Caco-2 (cell line): ENCODE measurements at places on chromosomes 7 and 10. TPM values are rescaled to one million over a fixed set of nuclear protein-coding genes. Genes with fewer than 3 reads are reported as not detected.

DNA sequence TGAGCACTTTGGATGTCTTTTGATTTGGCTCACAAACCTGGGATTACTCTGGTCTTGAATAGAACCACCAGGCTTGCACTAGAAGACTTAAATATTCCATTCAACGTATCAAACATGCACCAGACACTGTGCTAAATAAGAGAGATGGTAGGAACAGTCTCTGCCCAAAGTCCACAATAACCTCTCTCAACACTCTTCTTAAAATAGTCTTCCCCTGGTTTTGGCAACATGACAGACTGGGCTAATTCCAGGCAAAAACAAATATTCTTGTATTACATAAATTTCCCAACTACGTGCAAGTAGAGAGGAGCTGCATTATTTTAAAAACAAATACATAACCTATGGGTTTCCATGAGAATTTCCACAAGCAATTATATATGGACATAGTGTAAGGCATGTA lies 64.8 kb upstream of the PAPSS2 start:
- H3K4me1 ChIP-seq, result peaks cover 3% of the 10 kb centered on the region; the same call in 1 of the 2 replicates
- no peak for DNase-seq

- DNase-seq, result no peak
- H3K4me3 ChIP-seq, result no peak overlapping the region
- H3K27me3 ChIP-seq, result no peaks in the 10 kb centered on the region
- H3K4me1 ChIP-seq, result 0 out of 2 replicates have a peak, but pooled peaks cover 4% of the 10 kb centered on the region
These were observed 295.4 kb downstream of the PRPF18 start for GRCh38 chr10:13882119-13882711.

DNA sequence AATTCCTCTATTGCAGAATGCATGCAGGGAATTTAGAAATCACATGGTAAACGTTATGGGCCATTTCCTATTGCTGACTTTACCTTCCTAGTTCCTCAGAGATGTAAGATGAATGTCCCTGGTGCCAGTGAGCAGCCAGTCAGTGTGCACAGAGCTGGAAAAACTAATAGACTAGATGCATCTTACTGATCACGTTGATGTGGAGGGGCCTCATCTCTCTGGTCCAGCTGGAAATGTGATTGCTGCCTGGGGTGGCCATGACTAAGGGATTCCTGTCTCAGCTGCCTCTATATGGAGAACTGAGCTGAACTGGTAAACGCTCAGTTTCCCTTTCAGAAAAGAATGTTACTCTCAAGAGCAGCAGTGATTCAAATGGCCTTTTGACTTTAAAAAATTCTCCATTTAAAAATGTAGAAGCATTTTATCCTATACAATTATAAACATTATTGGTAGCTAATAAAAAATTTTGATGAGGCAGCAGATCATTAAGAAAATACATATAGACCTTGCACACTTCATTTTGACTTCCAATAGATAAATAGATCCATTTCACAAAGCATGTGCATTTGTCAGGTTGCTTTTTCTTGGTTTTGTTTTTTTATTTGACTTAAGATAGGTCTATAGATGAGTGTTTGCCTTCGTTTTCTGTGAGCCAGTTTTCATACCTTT lies 80.5 kb upstream of the INSYN2A start:
- DNase-seq, result no peak
- H3K36me3 ChIP-seq, result no peaks in the 10 kb centered on the region
- H3K27me3 ChIP-seq, result no peaks in the 10 kb centered on the region
- H3K4me3 ChIP-seq, result no peak overlapping the region
- no peaks in the 10 kb centered on the region for H3K4me1 ChIP-seq
- H3K27ac ChIP-seq, result no peak overlapping the region

- no peak overlapping the region for H3K27ac ChIP-seq
- H3K27me3 ChIP-seq, result no peaks in the 10 kb centered on the region
- no peak overlapping the region for H3K4me3 ChIP-seq
- no peaks in the 10 kb centered on the region; the same call in 1 of the 2 replicates for H3K4me1 ChIP-seq
- H3K36me3 ChIP-seq, result no peaks in the 10 kb centered on the region
- DNase-seq, result no peak
These were observed 139.5 kb downstream of the PFKFB3 start for GRCh38 chr10:6342096-6342685.

DNA sequence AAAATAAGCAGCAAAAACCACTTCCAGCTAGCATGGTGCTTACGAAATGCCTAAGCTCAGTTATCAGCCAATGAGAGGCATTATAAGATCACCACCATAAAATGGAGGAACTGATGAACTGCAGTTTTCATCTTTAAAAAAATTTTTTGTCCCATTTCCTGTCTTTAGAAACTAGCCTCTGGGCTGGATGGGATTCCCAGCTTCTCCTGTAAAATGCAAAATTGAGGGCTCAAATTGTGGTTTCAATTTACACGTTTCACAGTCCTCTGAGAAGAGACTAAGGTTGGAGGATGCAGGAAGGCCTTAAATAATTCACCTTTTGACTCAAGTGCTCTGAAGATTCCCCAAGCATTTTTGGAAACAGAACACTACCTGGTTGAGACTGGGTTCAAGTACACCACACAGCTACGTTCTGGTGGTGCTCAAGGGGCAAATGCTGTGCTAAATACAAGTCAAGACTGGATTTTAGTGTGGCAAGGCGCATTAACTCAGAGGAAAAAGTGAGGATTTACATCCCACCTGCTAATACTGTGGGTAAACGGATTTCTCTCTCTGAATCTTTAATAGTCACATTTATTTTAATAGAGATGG lies 951 bp downstream of the ZNF25 start:
- no peaks in the 10 kb centered on the region for H3K4me1 ChIP-seq
- H3K27me3 ChIP-seq, result no peaks in the 10 kb centered on the region
- peak overlapping the region; percentile 89 for H3K4me3 ChIP-seq
- DNase-seq, result peak; percentile 6
- H3K27ac ChIP-seq, result peak overlapping the region; percentile 94

DNA sequence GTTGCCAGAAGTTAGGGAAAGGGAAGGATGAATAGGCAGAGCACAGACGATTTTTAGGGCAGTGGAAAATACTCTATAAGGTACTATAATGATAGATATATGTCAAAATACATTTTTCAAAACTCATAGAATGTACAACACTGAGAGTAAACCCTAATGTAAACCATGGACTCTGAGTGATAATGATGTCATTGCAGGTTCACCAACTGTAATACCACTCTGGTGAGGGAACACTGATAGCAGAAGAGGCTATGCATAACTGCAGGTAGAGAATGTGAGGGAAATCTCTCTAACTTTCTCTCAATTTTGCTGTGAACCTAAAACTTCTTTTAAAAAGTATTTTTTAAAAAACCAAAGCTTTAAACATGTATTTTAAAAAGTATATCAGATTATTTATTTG lies 22.1 kb downstream of the POT1 start:
- no peak for DNase-seq
- H3K27ac ChIP-seq, result no peak overlapping the region
- no peaks in the 10 kb centered on the region for H3K27me3 ChIP-seq
- no peaks in the 10 kb centered on the region; the same call in 1 of the 2 replicates for H3K4me1 ChIP-seq
- H3K36me3 ChIP-seq, result no peaks in the 10 kb centered on the region

GRCh38 chr7:40882071-40882658 lies 747.4 kb downstream of the SUGCT start:
- H3K4me3 ChIP-seq, result no peak overlapping the region
- no peak overlapping the region for H3K27ac ChIP-seq
- no peaks in the 10 kb centered on the region for H3K4me1 ChIP-seq
- no peaks in the 10 kb centered on the region for H3K36me3 ChIP-seq
- H3K27me3 ChIP-seq, result no peaks in the 10 kb centered on the region
- DNase-seq, result no peak

Gene CASTOR2
- 43.4 and 45.6 TPM in 2 replicates for total RNA-seq

Gene NOD1
- total RNA-seq, result 5.4 and 7.0 TPM in 2 replicates

Gene NRG3
- total RNA-seq, result 0.66 and 1.1 TPM in 2 replicates
